T-helper 17 cell (primary cell): ENCODE measurements at places on chromosomes 1 and 21.
A peak's percentile ranks its signal among the peaks of the same experiment; 100 is the strongest.

- DNase-seq: no peak
Measured at GRCh38 chr1:202104073-202104472, 18.6 kb upstream of the GPR37L1 start.

GRCh38 chr1:23953020-23953419 is 6.6 kb upstream of the PNRC2 start:
- DNase-seq: no peak

DNA sequence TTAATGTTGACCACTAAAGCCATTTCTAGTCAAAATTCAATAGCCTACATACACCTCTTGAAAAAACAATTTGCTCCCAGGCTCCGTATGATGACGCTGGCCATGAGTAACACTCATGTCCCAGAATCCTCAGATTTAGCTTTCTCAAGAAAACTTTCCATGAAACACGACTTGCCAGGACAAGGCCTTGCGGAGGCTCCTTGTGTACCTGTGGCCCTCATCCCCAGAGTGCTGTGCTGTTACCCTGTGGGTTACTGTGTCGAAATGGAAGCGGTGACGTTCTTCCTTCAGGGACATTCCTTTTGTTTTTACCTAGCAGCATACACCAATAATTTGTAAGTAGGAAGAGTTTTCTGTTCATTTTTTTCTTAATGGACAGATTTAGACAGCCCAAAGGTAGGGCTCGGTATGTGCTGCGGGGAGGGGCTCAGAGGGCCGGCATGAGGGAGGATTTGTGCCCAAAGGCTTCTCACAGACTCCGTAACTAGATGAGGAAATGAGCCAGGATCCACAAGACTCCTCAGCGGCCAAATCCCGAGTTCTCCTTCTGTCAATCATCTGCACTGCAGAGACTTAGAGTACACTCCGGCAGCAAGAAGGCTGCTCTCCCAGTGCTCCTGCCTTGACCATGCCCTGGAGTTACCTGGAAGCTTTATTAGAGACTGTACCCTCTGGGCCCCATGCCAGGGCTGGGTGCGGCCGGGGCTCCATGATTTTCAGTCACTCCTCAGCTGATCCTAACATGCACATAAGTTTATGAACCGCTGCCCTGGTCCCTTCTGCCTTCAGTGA is 17.8 kb downstream of the GNG12 start:
- DNase-seq: no peak

GRCh38 chr1:228989992-228990827 is 254.9 kb downstream of the RHOU start:
- DNase-seq: no peak

GRCh38 chr1:160911925-160912324 is 26.9 kb upstream of the ITLN1 start:
- DNase-seq: no peak

- no peak for DNase-seq
Measured at GRCh38 chr1:217660353-217661062, 29.4 kb downstream of the SPATA17 start.

DNA sequence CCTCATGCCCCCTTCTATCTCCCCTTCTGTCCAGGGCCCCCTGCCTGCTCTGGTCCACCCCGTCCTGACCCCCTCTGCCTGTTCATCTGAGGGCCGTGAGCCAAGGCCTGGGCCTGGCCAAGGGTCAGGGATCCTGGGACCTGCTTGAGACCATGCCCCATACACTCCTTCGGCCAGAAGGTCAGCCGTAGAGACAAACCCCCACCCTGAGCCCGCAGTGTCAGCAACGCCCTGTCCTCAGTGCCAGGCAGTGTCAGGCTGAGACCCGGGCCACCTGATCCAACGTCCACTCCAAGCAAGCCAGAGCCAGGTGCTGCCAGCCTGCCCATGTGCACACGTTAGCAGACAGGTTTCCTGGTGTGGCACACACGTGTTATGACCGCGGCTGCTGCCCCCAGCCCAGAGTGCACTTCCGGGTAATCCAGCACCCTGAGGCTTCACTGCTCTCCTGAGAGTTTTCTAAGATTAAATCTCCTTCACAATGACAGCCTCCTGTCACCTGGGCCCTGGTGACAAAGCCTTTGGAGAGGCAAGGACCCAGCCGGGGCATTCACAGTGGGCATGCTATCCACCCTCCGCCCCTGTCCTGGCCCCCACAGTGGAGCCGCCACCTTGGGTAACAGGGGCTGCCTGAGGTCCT is 10.1 kb upstream of the SAMD11 start:
- peak; percentile 8 for DNase-seq
